ENCODE measurements at places on chromosomes 2 and 18. TPM values are rescaled to one million over a fixed set of nuclear protein-coding genes. Genes with fewer than 3 reads are reported as not detected.

The ASAP2 gene
- not detected for total RNA-seq

The FEV gene
- not detected for total RNA-seq

The C2orf78 gene
- not detected for total RNA-seq

The FABP1 gene
- not detected for total RNA-seq

The GTF2A1L gene
- total RNA-seq, result not detected

The GALM gene
- total RNA-seq, result 19.9 TPM

The AKAIN1 gene
- total RNA-seq, result not detected

DNA sequence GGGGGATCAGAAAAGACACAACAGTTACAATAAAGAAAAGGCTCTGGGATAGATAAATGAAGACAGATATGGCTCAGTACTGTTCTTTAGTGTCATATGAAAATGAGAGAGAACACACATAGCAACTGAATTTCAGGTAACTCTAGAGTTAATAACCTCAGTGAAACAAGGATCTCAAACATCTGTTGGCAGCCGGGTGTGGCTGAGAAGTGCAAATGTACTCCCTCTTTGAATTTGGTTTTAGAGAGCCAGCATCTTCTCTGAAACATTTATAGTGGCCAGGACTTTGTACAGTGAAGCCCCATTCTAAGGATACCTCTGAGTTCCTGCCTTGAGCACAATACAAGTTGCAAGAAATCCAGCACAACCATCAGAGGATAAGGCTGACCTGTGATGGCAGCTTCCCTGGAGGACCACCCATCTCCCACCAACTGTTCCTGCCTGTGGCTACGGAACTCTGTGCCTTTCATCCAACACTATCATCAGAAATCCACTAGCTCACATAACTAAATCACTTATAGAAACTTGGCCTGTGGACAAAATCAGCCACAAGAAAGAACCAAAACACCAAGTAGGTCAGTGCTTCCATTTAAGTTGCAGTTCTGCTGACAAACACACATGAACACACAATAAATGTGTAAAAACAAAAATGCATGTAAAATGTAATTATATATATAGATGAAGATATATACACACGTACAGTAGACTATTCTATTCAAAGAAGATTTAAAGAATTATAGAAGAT lies 37.3 kb upstream of the PEX13 start:
- DNase-seq, result no peak

DNA sequence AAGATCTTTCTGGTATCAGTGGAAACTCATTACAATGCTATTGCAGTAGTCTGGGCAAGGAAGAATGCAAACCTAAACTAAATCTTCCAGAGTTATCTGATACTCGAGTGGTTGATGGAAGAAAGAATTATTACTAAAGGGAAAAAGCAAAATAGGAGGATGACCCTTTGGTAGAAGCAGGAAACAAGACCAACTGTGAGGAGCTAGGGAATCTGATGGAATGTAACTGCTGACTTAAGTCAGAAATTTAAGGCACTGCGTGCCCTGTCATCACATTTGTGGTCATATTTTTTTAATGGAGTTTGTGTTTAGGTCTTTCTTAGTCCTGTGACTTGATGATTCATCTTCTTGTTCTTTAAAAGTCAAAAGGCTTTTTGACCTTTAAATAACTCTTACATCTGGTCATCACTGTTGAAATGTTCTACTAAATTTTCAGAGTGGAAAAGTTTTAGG lies 36.5 kb upstream of the ARMC9 start:
- DNase-seq, result no peak

DNA sequence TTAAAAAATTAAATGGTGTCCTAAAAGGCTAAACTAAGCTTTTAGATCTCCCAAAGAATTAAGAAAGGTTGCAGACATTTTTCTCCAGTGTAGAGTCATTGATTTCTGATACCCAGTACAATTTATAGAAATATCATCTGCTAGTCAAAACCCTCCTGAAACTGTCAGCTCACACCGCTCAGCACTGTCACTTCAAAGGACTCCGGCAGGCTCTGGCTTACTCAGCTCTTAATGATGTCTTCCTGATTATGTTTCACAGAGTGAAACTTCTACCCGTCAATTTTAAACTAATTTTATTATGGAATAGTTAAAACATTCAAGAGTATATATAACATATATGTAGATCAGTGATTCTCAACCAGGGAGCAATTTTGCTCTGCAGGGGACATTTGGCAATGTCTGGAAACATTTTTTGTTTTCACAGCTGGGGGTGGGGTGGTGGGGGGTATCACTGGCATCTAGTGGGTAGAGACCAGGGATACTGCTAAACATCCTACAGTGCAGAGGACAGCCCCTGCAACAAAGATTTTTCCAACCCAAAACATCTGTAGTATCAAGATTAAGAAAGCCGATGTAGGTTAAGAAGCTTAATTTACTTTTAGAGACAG lies 31.6 kb downstream of the CDK15 start:
- DNase-seq, result no peak

DNA sequence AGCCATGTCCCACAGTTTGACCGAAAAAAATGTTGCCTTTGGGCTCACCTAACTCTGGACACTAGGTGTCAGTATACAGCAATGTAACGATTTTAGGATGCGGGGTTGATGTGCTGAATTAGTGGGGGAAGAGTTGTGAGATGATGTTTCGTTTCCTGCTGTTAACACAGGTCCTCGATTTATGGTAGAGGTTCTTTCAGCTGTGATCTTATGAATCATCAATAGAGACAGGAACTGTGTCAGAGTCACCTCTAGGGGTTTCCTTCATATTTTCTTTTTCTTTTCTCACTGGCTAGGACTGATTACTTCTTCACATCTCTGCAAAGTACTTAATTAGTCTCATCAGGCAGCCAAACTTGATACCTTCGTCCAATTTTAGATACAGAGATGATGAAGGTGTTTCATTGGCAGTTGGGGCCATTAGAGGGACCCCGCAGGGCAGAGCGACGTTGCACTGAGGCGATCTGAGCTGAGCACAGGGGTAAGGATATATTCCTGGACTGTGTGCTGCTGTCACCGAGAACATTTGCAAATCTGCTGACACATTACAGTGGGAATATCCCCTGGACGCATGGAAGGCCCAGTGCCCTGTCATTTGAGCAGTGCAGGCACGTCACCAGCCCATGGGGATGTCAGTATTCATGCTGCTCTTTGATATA lies 10.2 kb upstream of the MMADHC start:
- DNase-seq, result peak; percentile 63

GRCh38 chr2:30231996-30232800 lies 864 bp downstream of the LBH start:
- DNase-seq, result peak; percentile 80

DNA sequence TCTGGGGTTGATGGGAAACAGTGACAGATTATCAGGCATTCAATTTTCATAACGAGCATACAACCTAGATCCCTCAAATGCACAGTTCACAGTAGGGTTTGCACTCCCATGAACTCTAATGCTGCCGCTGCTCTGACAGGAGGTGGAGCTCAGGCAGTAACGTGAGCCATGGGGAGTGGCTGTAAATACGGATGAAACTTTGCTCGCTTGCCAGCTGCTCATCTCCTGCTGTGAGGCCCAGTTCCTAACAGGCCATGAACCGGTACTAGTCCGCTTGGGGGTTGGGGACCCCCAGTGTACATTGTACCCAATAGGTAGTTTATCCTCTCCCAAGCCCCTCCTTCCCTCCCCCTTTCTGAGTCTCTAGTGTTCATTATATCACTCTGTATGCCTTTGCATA lies 94.6 kb downstream of the PTH2R start:
- no peak for DNase-seq

- DNase-seq, result no peak
Measured at GRCh38 chr2:85396531-85397470, 13.4 kb downstream of the CAPG start.

DNA sequence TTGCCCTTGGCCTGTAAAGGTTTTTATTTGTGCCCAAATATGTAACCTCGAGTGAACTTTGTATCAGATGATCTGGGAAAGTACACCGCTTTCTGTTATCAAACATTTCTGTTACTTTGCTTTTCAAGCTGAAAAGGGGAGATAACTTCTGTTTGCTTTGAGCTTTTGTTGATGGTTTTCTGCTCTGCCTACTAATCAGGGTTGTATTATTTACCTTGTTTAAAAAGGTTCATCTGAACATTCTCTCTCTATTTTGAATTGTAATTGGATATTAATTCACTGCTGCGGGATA lies 79.4 kb downstream of the XRCC5 start:
- DNase-seq, result no peak

DNA sequence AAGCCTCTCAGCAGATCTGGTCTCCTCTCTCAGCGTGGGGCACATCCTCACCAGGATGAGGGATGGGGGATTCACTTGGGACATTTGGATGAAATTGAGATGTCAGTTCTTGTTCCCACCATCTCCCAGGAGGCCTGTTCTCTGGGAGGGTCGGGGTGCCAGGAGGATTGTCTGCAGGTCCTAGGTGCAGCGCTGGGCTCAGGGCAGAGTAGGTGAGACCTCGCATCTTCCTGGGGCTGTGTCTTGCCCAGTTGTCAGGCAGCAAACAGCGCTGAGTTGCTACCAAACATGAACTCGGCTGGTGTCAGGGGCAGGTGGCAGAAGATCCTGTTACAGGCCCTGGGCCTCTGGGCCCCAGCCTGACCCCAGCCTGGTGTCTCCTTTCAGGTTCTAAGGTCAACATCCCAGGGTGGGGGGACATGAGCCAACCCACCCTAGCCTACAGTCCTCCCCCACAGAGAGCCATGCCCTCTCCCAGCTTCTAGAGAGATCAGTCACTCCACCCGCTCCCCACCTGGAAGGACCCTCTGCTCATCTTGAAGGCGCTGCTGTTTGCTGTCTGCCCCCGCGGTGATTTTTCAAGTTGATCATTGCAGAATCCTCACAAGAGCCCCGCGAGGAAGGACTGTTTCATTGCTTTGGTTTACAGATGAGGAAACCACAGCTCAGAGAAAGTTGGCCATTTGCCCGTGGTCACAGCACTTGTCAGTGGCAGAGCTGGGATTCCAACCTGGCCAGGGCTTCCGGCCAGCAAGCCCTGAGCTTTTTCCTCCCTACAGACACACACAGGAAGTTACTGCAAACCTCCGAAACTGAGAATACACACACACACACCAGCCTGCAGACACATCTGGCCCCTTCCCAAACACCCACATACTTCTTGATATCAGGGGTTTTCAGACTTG lies 83.9 kb downstream of the STPG4 start:
- peak; percentile 82 for DNase-seq

DNA sequence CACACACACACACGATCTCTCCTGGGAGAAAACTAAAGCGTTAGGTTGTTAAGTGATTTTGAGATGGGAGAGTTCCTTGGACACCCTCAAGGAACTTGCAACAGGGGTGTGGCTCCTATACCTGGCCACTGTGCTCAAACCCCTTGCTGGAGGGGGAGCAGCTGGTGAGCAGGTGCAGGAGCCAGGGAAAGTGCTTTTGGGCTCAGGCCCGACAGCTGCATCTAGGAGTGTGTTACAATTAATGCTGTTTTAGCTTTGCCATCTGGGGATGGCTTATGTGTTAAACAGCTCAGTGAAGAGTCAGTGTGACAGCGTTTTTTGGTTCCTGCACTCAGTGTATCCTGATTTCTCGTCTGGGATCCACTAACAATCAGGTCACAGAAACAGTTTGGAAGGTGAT lies 510.8 kb downstream of the TRIB2 start:
- no peak for DNase-seq

GRCh38 chr2:168584911-168585310 lies 128.8 kb downstream of the CERS6 start:
- DNase-seq, result no peak

GRCh38 chr2:219174801-219175200 lies 1.9 kb downstream of the CNPPD1 start:
- DNase-seq, result no peak

GRCh38 chr2:74572178-74572925 lies 17.8 kb downstream of the DOK1 start:
- DNase-seq, result no peak

DNA sequence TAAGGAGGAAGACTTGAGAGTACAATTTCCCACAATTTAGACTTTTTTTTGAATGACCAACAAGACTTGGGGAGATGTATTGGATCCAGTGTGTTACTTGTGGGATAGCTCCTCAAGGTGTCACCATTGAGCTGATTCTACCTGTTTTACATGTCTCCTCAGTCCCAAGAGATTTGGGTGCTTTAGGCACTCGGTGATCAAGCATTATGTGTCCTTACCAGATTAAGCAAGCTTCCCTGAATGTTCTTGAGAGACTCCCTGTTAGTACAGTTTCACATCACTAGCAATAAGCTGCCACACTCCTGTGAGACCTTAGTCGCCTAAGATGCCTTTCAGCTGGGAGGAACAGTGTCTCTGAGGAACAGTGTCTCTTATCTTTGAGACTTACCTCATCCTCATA lies 384.3 kb upstream of the SYT4 start:
- DNase-seq, result no peak

GRCh38 chr2:220891405-220891804 lies 680.7 kb downstream of the EPHA4 start:
- no peak for DNase-seq

DNA sequence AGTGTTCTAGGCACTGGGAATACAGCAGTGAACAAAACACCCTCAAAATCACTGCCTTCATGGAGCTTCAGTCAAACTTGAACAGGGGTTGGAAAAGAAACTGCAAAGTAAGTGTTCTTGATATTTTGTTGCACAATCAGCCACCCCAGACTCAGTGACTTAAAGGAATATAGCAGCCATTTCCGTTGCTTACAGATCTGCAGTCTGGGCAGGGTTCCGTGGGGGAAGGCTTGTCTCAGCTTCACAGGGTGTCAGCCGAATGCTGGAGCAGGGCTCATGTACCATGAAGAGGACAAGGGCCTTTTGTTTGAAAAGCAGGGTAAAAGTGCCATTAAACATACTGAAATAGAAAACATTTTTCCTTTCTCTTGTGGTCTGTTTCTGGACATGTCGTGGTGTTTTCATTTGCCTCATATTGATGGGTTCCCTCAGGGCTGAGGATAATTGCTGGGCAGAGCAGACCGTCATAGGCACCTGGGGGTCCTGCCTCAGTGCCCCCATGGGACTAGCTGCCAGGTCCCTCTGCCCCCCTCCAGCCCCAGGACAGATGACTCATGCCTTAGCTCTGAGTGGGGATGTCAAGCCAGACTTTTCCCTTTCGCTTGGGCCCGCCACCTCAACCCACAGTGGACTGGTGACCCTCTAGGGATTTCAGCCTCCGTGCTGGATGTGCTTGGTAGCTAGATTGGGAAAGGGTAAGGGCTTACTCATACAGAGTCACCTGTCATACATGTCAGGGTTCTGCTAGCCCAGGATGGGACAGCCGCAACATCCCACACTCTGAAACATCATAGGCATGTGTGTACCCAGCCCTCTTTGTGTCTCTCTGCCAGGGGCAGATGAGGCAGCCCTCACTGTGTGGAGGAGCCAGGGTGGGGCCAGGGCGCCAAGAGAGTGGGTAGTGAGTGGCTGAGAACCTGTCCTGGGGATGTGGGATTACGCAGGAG lies 96.5 kb downstream of the PTPRM start:
- no peak for DNase-seq

DNA sequence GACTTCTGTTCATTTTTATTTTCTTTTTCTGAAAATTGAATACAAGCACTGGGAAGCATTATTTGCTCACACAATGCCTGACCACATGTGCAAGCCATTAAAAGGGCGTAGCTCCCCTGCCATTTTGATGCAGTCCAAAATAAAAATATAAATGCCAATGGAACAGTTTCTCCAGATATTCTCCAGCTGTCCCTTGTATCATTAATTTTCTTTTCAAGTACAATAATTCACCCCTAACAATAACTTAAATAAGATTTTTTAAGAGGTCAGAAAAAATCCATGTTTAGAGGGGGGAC lies 168.0 kb downstream of the TMEFF2 start:
- no peak for DNase-seq

- no peak for DNase-seq
Measured at GRCh38 chr2:221807706-221808105, 235.6 kb upstream of the EPHA4 start.

GRCh38 chr18:2570772-2571199 lies 519 bp downstream of the METTL4 start:
- DNase-seq, result peak; percentile 65

- peak; percentile 42 for DNase-seq
Measured at GRCh38 chr2:219002395-219003266, 9.4 kb upstream of the CRYBA2 start.

All from natural killer cell treated with Interleukin-12 subunit alpha and Interleukin-12 subunit beta and Interleukin-15 and Interleukin-18, amount 100 ng/mL, for 72 hours (primary cell).